ENCODE measurements at places on chromosomes 7 and 10.

DNA sequence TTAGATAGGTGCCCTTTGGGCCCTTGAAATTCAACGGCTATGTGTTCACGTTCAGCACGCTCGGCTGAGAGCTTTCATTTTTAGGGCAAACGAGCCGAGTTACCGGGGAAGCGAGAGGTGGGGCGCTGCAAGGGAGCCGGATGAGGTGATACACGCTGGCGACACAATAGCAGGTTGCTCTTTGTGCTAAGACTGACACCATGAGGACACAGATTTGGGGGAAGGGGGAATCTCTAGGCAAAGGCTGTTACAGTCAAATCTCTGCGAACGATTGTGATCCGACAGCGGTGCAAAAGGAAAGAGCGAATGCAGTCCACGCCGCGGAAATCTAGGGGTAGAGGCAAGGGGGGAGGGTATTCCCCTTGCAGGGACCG is 667 bp downstream of the KLLN start:
- no peak for DNase-seq

- DNase-seq: no peak
Observed at GRCh38 chr10:4016214-4016740, 231.3 kb upstream of the KLF6 start.

- DNase-seq: peak; percentile 81
Observed at GRCh38 chr7:2709553-2710285, 21.7 kb downstream of the AMZ1 start.

DNA sequence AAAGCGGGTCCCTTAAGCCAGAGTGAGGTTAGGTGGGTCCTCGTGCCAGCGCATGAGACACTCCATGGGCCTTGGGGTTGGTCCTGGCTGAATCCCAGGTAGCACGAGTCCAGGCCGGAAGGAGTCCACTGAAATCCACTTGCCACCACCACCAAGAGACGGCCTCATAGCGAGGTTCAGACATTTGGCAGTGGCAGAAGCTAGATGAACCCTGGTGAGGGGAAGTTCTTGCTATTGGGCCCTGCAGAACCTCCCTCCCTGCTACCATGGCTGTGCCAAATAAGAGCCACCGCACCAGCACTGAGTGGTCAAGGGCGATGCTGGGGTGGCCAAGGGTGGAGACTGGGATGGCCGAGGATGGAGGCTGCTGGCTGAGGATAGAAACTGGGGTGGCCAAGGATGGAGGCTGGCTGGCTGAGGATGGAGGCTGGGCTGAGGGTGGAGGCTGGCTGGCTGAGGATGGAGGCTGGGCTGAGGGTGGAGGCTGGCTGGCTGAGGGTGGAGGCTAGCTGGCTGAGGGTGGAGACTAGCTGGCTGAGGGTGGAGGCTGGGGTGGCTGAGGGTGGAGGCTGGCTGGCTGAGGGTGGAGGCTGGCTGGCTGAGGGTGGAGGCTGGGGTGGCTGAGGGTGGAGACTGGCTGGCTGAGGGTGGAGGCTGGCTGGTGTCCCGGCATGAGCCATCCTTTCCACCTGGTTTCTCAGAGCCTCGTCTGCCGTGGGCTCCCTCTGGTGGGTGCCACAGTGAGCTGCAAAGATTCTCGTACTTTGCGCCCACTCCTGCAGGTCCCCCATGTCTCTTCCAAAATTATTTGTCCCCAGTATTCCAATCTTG is 88.2 kb downstream of the ELFN1 start:
- DNase-seq: peak; percentile 45

GRCh38 chr7:27860800-27861199 is 120.8 kb downstream of the TAX1BP1 start:
- DNase-seq: no peak

DNA sequence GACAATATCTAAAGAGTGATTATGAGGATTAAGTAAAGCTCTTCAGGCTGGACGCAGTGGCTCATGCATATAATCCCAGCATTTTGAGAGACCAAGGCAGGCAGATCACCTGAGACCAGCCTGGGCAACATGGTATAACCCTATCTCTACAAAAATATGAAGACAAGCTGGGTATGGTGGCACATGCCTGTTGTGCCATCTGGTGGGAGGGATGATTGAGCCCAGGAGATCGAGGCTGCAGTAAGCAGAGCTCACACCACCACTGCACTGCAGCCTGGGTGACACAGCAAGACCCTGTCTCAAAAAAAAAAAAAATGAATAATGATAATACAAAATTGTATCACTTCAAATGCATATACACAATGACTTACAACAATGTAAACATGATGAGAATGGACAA is 195.6 kb upstream of the AUTS2 start:
- no peak for DNase-seq

GRCh38 chr7:108529341-108529740 is 3.4 kb upstream of the PNPLA8 start:
- DNase-seq: no peak

- no peak for DNase-seq
Observed at GRCh38 chr10:36688717-36689116, 436.7 kb upstream of the ANKRD30A start.

- DNase-seq: peak; percentile 19
Observed at GRCh38 chr10:78817361-78817760, 251.4 kb upstream of the ZMIZ1 start.

DNA sequence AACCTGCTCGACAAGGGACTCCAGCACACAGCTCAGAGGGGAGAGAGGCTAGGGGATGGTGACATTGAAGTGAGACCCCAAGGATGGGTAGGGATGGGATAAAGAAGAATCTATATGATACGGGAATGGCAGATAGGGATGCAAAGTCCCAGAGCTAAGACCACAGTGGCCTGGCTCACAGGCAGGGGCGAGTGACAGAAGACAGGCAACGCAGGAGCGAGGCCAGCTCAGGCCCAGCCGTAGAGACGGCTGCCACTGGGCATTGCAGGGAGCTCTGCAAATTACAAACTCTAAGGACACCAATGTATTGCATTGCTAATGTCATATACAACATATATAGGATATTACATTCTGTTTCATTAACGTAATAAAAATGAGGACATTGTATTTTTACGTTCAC is 131.4 kb downstream of the TCERG1L start:
- DNase-seq: no peak

- DNase-seq: peak; percentile 97
Observed at GRCh38 chr10:126421756-126422256, 33.5 kb upstream of the ADAM12 start.

- DNase-seq: no peak
Observed at GRCh38 chr7:151631570-151631952, 111.9 kb upstream of the RHEB start.

DNA sequence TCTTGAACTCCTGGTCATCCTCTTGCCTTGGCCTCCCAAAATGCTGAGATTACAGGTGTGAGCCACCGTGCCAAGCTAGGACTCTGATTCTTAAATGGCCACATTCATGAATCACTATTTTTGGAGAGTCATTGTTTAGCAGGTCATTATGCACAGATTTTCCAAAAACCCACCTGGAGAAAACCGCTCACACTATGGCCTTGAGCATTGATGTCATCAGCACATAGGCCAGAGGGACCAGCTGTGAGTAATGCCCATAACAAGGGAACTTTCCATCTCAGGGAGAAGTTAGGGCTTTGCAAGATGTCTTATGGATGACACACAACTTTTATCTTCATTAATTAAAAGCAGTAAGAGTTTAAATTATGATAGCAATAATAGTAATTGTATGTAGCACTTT is 86.4 kb upstream of the KIF5B start:
- DNase-seq: no peak

- DNase-seq: no peak
Observed at GRCh38 chr10:119176166-119176565, 2.4 kb downstream of the PRDX3 start.

DNA sequence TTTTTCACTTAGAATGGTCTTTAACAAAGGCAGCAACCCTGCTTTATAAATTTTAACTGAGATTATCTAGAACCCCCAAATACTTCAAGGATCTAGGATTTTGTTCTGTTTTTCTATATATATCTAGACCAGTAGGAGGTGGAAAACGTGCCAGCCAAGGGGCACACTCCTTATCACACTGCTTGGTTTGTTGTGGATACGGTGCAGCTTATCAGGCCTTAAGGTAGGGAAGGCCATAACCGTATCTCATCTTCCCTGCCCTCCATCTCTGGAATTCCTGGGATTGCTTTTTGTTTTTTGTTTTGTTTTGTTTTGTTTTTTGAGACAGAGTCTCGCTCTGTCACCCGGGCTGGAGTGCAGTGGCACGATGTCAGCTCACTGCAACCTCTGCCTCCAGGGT is 75.4 kb downstream of the MPLKIP start:
- DNase-seq: no peak

- DNase-seq: no peak
Observed at GRCh38 chr10:48384699-48384982, 78.2 kb downstream of the MAPK8 start.

GRCh38 chr10:104581884-104582601 is 59.0 kb upstream of the SORCS3 start:
- DNase-seq: peak; percentile 43

GRCh38 chr10:46992803-46993561 is 81.8 kb downstream of the PTPN20 start:
- DNase-seq: peak; percentile 50

- DNase-seq: no peak
Observed at GRCh38 chr7:77181015-77181595, 18.5 kb downstream of the FGL2 start.

- peak; percentile 79 for DNase-seq
Observed at GRCh38 chr7:142632271-142633134, 116.8 kb upstream of the PRSS1 start.

DNA sequence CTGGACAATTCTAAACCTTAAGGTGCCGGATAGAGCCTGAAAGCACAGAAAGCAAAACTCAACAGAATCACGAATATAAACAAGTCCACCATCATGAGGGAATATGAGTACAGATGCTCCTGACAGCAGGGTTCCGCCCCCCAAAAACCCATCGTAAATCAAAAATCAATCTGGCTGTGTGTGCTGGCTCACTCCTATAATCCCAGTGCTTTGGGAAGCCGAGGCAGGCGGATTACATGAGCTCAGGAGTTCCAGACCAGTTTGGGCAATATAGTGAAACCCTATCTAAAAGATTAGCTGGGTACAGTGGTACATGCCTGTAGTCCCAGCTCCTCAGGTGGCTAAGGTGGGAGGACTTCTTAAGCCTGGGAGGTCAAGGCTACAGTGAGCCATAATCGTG is 12.2 kb downstream of the BUD31 start:
- DNase-seq: no peak

DNA sequence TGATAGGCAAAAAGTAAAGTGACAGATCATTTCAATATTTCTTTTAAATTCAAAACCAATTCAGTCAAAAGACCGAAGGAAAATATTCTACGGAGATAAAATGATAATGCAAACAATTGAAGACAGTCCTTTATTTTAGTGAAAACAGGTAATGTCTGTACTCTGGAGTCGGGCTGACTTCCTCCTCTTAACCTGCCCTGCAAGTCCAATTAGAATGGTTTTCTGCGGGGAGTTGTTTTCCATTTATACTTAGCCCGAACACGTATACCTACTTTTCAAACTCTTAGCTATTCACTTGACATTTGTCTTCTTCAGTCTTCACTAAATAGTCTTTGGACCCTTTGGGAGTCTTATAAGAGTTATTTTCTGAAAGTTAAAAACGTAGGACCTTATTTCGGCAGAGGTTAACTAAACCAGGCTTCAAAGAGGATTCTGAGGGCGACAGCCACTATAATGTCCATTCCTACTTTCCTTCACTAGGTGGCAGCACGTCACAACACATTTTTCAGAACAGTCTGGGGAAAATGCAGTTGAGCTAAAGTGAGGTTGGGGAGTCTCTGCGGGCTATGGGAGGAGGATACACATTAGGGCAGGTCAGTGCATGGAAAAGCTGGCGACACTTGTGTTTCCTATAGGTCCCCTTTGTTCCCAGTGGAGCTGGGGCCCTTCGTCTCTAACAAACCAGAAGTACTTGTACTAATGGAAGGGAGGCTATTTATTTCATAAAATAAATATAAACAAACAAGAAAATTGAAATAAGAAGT is 472.0 kb downstream of the KCNMA1 start:
- peak; percentile 86 for DNase-seq

DNA sequence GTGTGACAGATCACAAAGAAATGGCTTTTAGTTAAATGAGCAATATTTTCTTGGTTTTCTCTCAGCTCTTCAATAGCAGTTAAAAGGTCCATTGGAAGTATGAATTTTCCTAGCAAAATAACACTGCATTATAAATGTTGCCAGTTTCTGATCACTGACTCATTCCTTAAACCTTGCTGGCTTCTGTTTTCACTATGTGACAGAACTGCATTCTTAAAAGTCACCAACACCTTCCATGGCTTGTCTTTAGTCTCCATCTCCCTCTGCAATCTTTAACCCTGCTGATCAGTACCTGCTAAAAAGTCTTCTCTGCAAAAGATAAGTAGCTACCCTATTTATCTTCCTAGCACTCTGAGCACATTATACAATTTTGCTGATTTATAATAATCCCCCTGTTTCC is 405.0 kb upstream of the LRRN3 start:
- DNase-seq: peak; percentile 4

DNA sequence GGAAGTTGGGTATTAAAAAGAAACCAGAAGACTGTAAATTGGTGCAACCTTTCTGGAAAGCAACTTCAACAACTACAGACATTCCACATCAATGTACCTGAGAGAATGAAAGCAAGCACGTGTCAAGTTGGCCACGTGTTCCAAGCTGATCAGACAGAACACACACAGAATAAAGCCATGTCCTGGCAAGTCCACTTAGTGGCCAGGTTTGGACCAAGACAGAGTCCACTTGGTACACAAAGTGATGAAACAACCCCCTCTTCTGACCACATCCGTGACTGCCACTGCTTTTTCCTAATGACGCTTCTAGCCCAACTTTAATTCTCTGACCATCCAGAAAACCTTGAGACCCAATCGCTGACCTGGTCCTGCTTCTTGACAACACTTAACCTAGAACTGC is 109.4 kb downstream of the ABLIM1 start:
- DNase-seq: peak; percentile 61
